CD4-positive, alpha-beta T cell treated with Interleukin-4 for 4 hours (primary cell): ENCODE measurements at places on chromosomes 12 and 14.

DNA sequence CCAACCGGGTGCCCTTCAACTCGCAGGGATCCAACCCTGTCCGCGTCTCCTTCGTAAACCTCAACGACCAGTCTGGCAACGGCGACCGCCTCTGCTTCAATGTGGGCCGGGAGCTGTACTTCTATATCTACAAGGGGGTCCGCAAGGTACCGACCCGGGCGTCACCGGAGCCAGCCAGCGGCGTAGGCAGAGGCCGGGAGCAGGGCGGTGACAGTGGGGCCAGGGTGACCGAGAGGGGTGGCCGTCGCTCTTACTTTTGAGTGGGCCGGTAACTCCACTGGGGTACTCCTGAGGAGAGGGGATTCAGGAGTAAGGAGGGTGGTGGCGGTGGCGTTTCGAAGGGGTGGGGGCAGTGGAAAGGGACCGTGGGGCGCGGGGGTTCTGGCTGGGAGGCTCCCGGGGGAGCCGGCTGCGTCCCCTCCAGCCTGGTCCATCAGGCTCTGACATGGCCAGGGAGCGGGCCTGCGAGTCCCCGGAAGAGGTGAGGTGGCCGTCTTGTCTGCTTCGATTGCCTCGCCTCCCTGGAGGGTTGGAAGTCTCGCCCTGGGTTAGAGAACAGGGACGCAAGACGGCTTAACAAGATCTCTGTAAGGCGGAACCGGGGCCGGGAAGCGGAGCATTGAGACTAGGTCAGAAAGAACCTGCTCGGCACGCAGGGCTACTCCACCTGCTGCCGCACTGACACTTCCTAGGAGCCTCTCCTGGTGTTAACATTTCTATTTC lies 491 bp downstream of the WDR20 start:
- DNase-seq, result peak; percentile 18

GRCh38 chr12:62933220-62933601 lies 1.7 kb downstream of the PPM1H start:
- DNase-seq, result no peak

GRCh38 chr14:88931321-88932110 lies 107.1 kb downstream of the TTC8 start:
- DNase-seq, result no peak

- DNase-seq, result no peak
Measured at GRCh38 chr14:91113829-91114078, at the start of gene DGLUCY. TSS of gene DGLUCY (plus strand) at chr14:91114073. CDS start at chr14:91160295, 46,222 bp downstream.

DNA sequence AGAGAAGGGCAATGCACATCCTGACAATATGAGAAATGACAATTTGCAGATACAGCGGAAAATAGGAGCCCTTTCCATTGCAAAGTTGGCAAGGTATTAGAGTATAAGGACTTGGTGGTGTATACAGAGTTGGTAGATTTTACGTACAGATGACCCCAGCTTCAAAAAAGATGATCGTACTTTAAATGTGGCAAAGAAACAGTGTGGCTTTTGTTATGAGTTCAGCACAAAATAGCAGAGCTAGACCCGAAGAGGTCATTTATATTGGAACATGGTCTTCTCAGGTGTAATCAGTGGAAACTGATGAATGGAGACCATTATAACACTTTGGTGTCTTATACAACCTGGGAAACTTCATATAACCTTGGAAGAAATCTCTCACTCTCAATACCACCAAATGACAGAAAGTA lies 2.3 kb downstream of the CLEC2B start:
- no peak for DNase-seq

DNA sequence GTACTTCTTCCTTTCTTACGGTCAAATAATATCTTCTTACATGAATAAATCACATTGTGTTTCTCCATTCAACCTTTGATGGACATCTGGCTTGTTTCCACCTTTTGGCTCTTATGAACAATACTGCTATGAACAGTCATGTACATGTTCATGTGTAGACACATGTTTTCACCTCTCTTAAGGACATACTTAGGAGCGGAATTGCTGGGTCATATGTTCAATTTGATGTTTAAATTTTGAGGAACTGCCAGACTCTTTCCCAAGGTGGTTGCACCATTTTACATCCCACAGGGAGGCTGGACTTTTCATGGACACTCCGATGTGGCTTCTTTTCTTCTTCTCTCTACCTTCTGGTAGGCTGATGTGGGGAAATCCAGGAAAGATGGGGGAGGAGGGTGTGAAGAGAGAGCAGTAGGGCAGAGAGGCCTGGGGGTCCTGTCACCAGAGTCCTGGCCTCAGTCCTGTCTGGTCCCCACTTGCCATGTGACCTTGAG lies 16.8 kb downstream of the LGMN start:
- no peak for DNase-seq
